ENCODE measurements at places on chromosomes 16 and 17.
A peak's percentile ranks its signal among the peaks of the same experiment; 100 is the strongest.

DNA sequence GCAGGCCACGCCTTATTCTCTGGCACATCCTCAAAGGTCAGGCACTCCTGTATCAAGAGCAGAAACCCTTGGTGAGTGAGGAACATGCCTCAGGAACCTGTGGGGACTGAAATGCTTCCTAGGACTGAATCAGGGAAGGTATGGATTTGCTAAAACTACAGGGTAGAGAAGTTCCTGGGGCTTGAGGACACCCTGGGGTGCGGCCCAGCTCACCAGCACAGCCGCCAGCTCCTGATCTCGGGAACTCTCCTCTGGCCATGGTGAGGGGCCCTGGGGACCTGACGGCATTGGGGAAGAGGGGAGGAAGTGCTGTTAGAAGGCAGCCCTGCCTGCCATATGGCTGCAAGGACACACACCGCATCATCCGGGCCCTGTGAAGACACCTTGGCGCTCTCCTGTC lies 7.5 kb downstream of the ZSCAN10 start:
- no peak for DNase-seq

DNA sequence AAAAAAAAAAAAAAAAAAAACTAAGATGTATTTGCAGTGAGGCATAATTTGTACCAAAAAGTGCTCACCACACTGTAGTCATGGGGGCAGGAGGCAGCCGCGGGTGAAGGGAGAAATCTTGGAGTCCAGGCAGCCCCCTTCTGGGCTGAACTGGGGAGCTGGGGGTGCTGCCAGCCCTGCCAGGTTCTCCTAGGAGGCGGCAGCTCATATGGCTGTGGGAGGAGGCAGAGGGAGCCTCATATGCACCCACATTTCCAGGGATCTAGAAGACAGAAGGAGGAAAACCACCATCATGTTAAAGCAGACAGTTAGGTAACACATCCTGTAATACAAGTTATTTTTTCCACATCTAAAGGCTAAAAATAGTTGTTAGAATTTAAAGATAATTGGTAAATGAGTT lies 16.3 kb downstream of the MAPT start:
- no peak for DNase-seq

- DNase-seq, result peak; percentile 68
Measured at GRCh38 chr16:56964243-56965148, 2.7 kb downstream of the CETP start.

GRCh38 chr17:39197380-39198185 lies at the start of gene CACNB1:
Gene CACNB1 (minus strand): TSS chr17:39197669. CDS start chr17:39197495, 174 bp downstream.
- DNase-seq, result no peak

DNA sequence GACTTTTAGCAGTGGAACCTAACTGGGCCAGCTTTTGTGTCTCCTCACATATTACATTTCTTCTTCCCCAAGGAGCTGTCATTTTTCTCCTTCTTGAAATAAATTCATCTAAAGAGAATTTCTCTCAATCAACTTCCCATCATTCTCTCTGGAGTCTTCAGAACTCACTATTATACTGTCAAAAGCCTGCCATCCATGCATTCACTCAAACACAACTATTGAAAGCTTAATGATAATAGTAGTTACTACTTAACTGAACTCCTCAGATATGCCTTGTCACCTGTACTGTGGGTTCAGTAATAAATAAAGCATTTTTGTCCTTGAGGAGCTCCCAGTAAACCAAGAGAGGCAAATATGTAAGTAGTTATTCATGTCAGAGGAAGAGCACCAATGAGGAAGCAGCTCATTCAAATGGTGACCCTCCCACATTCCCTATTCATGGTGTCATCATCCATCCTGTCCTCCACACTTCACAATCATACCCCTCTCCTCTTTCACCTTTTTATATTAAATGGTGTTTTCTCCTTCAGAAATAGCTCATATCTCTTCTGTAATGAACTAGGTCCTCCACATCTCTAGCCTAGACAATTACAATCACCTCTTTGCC lies 162.6 kb downstream of the CA10 start:
- no peak for DNase-seq

DNA sequence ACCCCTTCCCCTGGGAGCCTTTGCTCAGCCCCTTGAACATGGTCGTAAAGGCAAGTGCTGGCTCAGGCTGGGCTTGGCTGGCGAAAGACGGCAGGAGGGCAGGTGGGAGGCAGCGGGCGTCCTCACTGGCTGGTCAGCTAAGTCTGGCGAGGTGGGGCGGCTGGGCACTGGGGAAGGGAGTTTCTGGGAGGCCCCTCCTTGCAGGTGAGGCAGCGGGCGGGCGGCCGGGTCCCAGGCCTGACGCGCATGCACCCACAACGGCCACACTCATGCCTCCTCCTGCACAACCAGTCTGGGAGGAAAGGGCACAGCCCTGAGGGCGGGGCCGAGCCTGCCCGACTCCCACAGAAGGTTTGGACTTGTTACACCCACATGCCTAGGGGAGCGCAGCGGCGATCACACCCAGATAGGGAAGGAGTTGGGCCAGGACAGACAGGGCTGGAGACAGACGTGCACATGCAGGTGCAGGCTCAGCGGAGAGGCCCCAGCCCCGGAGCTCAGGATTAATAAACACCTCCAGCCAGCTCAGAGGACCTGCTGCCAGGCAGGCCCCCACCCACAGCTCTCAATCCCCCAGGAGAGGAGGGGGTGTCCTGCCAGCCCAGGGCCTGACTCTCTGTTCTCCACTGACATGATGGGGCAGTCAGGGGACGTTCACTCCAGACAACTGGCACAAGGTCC lies at the start of gene EVPL:
TSS of gene EVPL (minus strand) at position 148 of the 681 bp plus-strand sequence. CDS start at position 40, 108 bp downstream.
- DNase-seq, result no peak

GRCh38 chr16:12539185-12539929 lies 264.3 kb downstream of the CPPED1 start:
- peak; percentile 61 for DNase-seq

DNA sequence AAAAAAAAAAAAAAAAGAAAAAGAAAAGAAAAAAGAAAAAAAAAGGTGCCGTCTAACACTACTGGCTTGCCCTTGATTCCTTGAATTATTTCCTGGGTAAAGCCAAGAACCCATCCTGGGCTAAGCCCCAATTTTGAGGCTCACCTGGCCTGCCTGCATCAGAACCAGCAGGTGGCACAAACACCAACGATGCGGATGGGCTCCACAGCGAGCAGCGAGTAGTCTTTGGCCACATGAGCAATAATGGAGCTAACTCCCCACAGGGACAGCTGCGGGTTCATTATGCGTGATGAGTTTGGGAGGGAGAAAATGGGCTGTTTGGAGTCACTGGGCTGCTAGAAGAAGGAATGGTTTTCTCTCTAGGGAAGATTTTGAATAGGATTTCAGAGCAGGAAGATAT lies 91.1 kb downstream of the ASIC2 start:
- DNase-seq, result no peak

DNA sequence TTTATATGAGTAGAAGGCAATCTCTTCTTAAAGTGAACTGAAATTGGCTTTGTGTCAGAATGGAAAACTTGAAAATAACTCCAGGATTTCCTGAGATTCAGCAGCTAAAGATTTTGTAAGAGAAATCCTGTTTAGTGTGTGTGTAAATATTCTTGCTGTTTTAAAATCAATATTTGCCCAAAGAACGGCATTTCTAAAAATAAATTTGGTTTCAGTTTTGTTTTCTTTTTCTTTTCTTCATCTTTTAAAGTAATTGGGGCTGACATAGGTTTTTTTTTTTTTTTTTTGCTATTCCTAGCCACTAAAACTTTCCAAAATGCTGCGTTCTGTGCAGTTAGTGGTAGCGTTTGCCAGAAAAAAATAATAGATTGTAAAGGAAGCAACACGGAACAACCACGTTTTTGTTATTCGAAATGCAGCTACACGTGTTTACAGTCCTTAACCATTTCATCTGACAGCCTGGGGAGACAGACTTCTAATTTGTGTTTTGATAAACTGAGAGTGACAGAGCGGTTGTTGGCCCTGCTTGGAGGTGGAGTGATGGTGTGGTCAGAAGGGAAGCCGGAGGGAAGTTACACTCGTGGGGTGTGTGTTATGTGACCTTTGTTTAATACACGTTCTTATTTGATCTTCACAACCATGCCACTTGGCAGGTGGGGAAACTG lies 21.6 kb upstream of the SMPD3 start:
- no peak for DNase-seq

- no peak for DNase-seq
Measured at GRCh38 chr16:66443269-66443652, 16.2 kb downstream of the BEAN1 start.

- DNase-seq, result no peak
Measured at GRCh38 chr17:9700136-9700535, 54.8 kb downstream of the USP43 start.

GRCh38 chr17:73387746-73388577 lies 76.2 kb upstream of the CDC42EP4 start:
- no peak for DNase-seq

- DNase-seq, result no peak
Measured at GRCh38 chr17:39015546-39015935, 48.3 kb upstream of the FBXO47 start.

GRCh38 chr17:74185571-74186185 lies 17.8 kb upstream of the RPL38 start:
- no peak for DNase-seq

- DNase-seq, result no peak
Measured at GRCh38 chr16:26493751-26494150, 573.0 kb upstream of the C16orf82 start.

DNA sequence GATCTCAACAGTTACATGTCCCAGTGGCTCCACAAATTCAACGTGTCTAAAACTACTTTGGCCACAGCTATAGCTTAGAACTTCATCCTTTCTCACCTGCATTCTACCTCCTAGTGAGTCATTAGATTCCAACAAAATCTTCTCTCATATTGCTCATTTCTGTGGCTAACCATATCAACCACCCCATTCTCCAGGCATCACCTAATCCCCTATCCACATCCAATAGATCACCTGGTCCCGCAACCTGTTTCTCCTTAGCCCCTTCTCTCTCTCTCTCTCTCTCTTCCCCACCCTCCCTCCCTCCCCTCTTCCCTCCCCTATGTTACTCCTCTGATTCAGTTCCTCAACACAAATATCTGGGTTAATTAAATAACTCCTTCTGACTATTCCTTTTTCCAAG lies 64.6 kb downstream of the ANKFN1 start:
- no peak for DNase-seq

GRCh38 chr17:34401165-34401564 lies 38.1 kb upstream of the CCL1 start:
- no peak for DNase-seq

GRCh38 chr16:57701759-57702371 lies 7.3 kb downstream of the DRC7 start:
- no peak for DNase-seq

DNA sequence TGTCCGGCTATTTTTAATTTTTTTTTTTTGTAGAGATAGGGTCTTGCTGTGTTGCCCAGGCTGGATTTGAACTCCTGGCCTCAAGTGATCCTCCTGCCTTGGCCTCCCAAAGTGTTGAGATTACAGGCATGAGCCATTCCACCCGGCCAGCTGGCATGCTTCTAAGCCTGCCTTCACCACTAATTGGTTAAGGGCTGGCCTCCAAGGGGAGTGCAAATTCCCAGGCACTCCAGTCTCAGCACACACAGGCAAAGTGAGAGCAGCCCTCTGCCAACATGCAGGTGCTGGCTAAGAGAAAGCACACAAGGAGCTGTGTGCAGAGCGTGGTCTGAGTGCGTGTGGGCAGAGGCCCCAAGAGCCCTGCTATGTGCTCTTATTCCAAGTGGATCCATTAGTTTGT lies 149.8 kb upstream of the HS3ST2 start:
- no peak for DNase-seq

DNA sequence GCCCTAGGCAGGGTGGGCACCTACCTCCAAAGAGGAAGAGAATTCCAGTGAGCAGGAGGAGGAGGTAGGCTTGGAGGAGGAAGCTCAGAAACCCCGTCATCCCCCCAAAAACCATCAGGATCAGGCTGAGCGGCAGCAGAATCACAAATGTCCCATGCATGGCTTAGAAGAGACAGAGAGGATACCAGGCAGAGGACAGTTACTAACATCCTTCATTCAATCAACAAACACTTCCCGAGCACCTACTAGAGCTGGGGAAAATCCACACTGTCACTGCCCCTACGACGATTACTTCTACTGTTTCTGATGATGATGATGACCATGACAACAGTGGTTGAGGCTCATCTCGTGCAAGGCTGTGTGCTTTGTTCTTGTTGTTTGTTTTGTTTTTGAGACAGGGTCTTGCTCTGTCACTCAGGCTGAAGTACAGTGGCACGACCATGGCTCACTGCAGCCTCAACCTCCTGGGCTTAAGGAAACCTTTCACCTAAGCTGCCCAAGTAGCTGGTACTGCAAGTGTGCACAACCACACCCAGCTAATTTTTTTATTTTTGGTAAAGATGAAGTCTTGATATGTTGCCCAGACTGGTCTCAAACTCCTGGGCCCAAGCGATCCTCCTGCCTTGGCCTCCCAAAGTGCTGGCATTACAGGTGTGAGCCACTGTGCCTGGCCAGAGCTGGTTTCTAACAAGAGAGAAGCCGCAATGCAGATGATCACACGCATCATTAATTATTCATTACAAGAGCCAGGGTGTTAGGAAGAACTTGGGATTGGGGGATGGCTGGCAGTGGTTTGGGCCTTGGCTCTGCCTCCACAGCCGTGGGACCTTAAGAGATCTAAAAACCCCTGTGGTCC lies 18.0 kb downstream of the TMEM114 start:
- no peak for DNase-seq

GRCh38 chr16:11499295-11500089 lies 87.2 kb downstream of the LITAF start:
- no peak for DNase-seq

GRCh38 chr16:17382949-17383863 lies 87.6 kb downstream of the XYLT1 start:
- DNase-seq, result no peak

- no peak for DNase-seq
Measured at GRCh38 chr16:81251871-81252270, 13.4 kb downstream of the BCO1 start.

DNA sequence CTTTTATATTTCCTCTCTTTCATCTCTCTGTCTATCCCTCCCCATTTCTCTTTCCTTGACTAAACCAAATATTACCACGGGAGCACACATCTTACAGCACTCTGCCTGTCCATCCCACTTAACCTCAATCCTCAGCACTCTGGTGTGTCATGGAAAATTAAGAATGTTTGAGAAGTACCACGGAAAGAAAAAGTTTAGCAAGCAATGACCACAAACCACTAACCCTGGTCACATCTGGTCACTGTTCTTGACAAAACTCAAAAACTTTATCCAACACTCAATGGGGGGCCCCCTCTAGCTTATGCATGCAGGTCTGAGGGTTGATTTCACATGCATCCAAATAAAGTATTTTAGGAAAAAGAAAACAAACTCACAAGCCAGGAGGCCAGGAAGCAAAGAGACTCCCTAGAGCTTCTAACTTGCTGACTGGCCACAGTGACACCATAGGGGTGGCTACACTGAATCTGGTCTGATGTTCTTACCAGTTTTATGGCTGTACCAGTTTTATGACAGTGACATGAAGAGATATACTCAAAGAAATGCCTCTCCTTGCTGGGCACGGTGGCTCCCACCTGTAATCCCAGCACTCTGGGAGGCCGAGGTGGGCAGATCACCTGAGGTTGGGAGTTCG lies 229.2 kb downstream of the STX8 start:
- peak; percentile 49 for DNase-seq

GRCh38 chr17:6330936-6331335 lies 104.0 kb downstream of the AIPL1 start:
- DNase-seq, result no peak
